ENCODE measurements at places on chromosomes 7 and 10.
A peak's percentile ranks its signal among the peaks of the same experiment; 100 is the strongest.

- no peak for DNase-seq
These were observed 4.5 kb upstream of the MACROH2A2 start for GRCh38 chr10:70048030-70048723.

- DNase-seq: no peak
These were observed 418.3 kb downstream of the PAXIP1 start for GRCh38 chr7:154584352-154585252.

DNA sequence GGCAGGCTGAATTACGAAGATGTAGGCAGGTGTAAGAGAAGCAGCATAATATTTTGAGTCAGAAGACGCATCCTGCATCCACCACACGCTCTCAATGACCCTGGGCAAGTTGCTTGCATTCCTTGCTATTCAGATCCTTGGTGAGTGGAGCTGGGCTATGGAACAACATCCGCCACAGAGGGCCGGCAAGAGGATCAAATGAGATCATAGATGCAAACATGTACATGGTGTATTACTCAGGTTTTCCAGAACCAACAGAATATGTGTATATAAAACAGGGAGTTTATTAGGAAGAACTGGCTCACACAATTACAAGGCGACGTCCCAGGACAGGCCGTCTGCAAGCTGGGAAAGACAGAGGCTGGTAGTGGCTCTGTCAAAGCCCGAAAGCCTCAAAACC is 51.5 kb downstream of the ADAM12 start:
- DNase-seq: no peak

DNA sequence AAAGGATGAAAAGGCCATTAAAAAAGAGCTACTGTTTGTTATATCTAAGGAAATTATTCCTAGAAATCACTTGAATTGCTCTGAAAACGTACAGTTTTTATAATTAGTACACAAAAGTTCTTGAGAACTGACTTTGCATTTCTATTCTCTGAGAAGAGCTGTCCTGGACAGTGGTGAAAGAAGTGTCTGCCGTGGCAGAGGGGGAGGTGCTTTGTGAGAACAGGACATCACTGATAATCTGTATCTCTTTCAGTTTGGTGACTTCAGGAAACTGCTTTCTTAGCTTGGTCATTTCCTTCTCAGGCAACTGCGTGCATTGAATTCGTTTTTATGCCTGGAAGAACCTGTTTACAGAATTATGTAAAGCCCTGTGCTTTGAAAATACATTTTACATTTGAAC is 52.1 kb downstream of the POLL start:
- no peak for DNase-seq

DNA sequence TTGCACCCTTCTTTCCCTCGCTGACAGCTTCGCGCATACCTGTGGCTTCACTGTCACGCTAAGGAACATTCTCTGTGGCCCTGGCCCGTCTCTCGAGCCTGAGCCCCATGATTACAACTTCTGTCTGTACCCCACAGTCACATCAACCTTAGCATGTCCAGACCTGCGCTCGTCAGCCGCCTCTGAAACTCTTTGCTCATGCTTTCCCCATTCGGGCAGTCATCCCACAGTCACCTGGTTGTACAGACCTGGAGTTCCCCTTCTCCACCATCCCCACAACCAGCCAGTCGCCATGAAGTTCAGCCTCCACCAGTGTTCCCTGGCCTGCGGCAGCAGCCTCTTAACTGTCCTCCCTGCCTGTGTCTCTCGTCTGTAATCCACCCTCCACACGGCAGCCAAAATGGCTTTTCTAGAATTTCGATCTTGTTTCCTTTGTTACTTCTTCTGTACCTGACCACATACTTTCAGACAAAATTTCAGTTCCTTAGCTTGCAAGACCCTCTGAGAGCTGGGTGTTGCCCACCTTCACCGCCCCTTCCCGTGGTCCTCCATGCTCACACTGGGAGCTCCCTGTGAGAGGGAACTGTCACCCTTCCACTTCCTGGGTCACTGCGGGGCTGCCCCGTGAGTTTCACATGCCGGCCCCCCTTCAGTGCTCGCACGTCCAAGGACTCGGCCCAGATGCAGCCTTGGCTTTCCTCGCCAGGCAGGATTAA is 229.2 kb downstream of the CELF2 start:
- no peak for DNase-seq

DNA sequence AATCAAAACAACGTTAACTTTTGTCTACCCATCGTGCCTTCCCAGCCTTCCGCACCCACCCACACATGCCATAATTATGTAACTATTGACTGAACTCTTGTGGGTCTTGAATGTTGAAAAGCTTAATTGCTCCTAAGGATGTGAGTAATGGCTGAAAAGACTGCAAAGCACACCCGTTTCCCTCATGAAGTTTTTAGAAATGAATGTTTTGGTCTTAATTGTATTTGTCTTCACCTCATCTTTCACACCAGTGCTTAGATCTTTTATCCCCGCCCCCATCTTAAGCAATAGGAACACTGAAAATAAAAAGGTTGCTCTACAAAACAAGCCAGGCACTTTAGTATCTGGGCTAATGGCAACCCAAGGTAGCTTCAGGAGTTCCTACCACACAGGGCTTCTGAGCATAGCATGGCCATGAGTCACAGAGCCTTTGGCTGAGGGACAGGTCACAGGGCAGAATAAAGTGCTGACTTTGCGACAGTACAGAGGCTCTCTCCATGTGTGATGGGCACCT is 690.5 kb downstream of the PARD3 start:
- no peak for DNase-seq

- no peak for DNase-seq
These were observed 20.0 kb downstream of the LRRD1 start for GRCh38 chr7:92158660-92159575.

DNA sequence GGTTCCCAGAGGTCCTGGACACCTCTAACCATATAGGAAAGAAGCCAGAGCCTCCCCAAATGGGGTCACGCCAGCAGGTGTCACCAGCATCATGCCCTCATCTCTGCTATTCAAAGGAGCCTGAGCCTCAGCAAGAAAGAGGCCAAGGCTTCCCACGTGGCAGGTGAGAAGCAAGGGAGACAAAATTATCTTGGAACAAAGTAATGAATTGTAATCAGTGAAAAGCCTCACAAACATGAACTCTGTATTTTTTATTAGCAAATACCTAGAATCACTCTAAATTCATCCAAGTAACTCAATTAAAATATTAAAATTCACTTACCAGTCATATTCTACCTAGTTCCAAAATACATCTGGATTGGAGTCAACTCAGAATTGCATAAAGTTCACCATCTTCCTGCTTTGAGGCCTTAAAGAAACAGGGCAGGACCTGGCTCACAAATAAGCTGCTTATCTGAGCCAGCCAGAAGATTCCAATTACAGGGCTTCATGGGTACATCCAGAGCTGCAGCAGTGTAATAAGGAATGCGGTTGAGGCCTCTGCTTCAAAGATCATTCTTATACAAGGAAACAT is 68.7 kb downstream of the SGMS1 start:
- DNase-seq: no peak

- no peak for DNase-seq
These were observed 11.3 kb upstream of the PNPLA8 start for GRCh38 chr7:108537229-108537628.

- no peak for DNase-seq
These were observed 5.7 kb downstream of the ARL5B start for GRCh38 chr10:18664841-18665478.

DNA sequence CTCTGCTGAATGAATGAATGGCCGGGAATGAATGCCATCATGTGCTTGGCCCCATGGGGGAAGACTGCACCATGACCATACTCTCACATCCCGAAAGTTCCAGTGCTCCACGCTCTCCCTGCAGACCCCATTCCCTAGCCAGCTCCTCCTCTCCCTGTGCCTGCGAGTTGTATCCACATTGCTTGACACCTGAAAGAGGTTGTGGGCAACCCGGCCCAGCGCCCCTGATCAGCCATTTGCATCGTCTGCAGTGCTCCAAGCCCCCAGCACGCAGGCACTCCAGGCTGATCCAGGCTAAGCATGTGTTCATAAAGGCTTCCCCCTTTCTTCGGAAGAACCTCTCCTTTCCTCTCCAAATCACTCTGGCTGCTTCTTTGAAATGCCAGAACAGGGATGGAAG is 354.4 kb upstream of the MKI67 start:
- DNase-seq: no peak

- peak; percentile 27 for DNase-seq
These were observed 37.9 kb upstream of the RASGEF1A start for GRCh38 chr10:43304687-43305333.

DNA sequence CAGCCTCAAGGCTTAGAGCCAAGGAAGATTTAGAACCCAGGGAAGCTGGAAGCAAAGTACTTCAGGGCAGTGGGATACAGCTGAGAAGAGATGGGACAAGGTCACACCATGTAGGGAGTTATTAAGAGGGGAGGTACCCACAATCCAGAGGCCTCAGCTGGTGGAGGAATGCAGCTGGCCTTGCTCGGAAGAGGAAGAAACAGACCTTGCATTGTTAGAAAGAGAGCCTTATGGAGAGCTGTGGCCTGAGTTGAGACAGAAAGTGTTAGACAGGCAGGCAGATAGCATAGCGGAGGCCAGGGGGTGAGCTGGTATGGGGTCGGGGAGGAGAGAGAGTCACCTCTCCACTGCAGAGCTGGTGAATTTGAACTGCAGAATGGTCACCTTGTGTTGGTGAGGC is 173.1 kb downstream of the JCAD start:
- DNase-seq: no peak

- no peak for DNase-seq
These were observed 967.2 kb downstream of the XPNPEP1 start for GRCh38 chr10:108956149-108956548.

- DNase-seq: peak; percentile 29
These were observed at the start of gene AIFM2 for GRCh38 chr10:70132098-70133029. Gene AIFM2, minus strand, starts transcription at chr10:70132825. Its CDS starts 8,741 bp downstream, at chr10:70124084.

GRCh38 chr10:13195016-13195415 is 33.7 kb downstream of the MCM10 start:
- DNase-seq: no peak

DNA sequence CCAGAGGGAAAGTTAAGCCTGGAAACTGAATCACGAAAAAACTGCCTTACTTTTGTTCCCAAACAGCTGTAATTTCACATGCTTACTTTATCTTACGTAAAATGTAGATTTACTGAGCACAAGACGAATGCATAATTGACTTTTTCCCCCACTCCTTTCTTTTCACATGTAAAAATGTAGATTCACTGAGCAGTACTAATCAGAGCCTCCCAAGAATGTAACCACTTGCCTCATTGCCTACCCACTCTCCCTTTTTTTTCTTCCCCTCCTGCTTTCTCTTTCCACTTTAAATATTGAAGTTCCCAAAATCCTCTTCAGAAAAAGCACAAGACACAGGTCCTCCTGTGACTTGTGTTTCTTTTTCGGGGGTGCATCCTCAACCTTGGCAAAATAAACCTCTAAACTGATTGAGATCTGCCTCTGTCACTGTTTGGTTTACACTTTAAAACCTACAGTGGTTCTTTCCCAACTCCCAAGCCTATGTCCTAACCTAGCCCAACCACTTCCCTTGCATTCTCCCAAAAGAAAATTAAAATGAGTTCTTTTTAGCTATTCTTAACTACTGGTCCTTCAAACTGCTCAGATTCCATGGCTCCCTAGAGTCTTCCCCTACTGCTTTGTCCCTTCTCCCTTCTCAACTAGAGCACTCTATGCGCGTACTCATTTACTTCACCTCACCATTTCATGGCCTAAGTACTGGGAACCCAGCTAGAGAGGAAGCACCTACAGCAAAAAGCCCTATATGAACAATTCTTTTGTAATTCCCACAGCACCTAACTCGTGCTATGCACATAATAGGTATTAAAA is 236.6 kb upstream of the MKLN1 start:
- DNase-seq: no peak

- DNase-seq: no peak
These were observed 76.0 kb downstream of the DIP2C start for GRCh38 chr10:613271-614138.

DNA sequence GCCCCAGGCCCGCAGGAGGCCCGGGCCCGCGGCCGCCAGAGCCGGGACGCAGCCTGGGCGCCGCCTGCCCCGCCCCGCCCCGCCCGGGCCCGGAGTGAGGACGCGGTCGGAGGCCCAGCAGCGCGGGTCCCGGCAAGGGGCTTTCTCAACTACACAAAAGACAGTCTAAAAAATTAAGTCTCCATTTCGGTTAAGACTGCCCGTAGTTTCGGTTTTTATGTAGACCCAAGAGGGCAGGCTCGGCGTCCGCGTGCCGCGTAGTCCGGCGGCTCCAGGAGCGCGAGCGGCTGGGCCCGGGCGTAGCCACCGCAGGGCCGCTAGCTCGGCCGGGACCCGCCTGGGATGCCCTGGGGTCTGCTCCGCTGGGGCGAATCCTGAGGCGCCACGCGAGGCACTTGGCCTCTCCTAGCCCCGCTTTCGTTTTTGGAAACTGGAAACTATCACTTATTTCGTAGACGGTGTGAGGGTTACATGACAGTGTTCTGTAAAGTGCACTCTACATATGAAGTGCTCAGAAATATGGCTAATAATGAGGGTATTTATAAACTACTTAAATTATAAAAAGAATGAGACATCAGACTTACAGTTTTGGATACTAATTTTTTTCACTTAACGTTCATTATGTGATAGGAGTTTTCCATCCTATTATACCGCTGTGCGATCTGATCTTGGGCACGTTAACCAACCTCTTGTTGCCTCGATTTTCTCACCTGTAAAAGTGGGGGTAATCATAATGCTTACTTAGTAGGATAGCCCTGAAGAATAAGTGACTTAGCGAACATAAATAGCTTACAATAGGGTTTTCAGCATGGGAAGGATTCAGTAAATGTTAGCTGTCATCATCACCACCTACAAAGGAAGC is 573 bp downstream of the BLVRA start:
- DNase-seq: peak; percentile 37
